ENCODE measurements at places on chromosomes 16 and 17. TPM values are rescaled to one million over a fixed set of nuclear protein-coding genes. Genes with fewer than 3 reads are reported as not detected.

The DHX38 gene
- total RNA-seq: 35.4 TPM

The RNF135 gene
- 11.8 TPM for total RNA-seq

The HSF5 gene
- 0.21 TPM for total RNA-seq

The CASKIN1 gene
- 0.07 TPM for total RNA-seq

The SLC52A1 gene
- 0.62 TPM for total RNA-seq

The GDPD3 gene
- 0.50 TPM for total RNA-seq

The FOXC2 gene
- 12.1 TPM for total RNA-seq

The ENPP7 gene
- total RNA-seq: not detected

The ADCY9 gene
- total RNA-seq: 12.0 TPM

The CDH13 gene
- total RNA-seq: 39.3 TPM

The EVPL gene
- 8.8 TPM for total RNA-seq

The CCL16 gene
- not detected for total RNA-seq

The TMEM238L gene
- not detected for total RNA-seq

The ADAP2 gene
- total RNA-seq: 9.7 TPM

The PRRT2 gene
- total RNA-seq: 0.27 TPM

The MSLN gene
- total RNA-seq: 14.2 TPM

The CSH1 gene
- not detected for total RNA-seq

The CX3CL1 gene
- 22.0 TPM for total RNA-seq

The PLEKHM1 gene
- total RNA-seq: 33.8 TPM

The MYH2 gene
- total RNA-seq: not detected

The NEUROD2 gene
- not detected for total RNA-seq

The HCRT gene
- not detected for total RNA-seq

The CA5A gene
- not detected for total RNA-seq

The CIITA gene
- total RNA-seq: 0.04 TPM

The TRAF7 gene
- 82.7 TPM for total RNA-seq

The PRCD gene
- not detected for total RNA-seq

The TBC1D3I gene
- total RNA-seq: not detected

The ASGR2 gene
- not detected for total RNA-seq

The ZC3H18 gene
- total RNA-seq: 20.2 TPM

The TLK2 gene
- total RNA-seq: 50.0 TPM

The MT1G gene
- total RNA-seq: 14.8 TPM

The PPM1E gene
- total RNA-seq: 2.4 TPM

The CLEC10A gene
- not detected for total RNA-seq

All from kidney epithelial cell (primary cell).